ENCODE measurements at places on chromosomes 1 and 21.

GRCh38 chr1:66182551-66183178, 351.3 kb upstream of the SGIP1 start:
- DNase-seq: peak; percentile 34

GRCh38 chr1:243363832-243364231, 108.0 kb downstream of the SDCCAG8 start:
- DNase-seq: no peak

DNA sequence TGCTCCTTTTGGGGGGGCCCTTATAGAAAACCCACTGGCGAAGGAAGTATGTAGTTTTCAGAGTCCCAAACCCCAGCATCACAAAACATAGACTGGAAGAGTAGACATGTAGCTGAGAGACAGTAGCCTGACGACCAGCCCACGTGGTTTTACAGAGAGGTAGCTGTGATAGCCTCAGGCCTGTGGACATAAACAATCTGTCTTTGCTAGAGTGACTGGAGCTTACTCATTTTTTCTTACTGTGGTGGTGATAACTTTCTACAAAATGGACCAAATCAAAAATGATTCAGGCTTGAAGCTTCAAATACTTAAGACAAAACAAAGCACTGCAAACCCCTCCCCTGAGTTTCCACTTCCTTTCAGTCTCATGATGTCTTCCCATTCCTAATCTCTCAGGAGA, 497.0 kb downstream of the RWDD3 start:
- no peak for DNase-seq

GRCh38 chr1:158732524-158732923, 12.0 kb upstream of the OR6K3 start:
- no peak for DNase-seq

DNA sequence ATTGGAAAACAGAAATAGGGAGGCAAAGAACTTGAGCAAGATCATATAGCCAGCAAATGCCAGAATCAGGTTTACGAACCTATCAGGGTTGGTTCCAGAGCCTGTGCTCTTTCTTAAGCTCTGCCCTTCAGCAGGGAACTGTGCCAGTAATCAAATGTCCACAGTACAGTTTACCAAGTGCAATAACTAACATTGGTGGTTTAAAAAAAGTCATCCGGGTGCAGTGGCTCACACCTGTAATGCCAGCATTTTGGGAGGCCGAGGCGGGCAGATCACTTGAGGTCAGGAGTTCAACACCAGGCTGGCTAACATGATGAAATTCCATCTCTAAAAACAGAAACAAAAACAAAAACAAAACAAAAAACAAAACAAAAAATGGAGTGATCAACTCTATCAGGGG, 182.7 kb downstream of the LMX1A start:
- no peak for DNase-seq

DNA sequence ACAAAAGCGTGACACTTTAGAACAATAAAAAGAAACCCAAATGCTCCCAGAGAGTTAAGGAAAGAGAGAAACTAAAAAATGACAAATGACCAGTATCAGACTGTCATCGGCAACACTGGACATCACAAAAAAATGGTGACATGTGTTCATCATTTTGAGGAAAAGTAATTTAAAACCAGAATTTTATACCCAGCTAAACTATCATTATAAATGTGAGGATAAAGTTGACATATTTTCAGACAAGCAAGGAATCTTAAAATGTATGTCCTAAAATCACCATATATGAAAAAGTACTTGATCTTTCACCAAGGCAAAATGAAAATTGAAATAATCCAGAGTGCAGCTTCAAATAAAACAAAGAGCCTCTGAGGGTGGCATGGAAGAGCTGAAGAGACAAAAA, 1.3 kb upstream of the KRTAP10-11 start:
- no peak for DNase-seq

GRCh38 chr21:30382201-30382600, 10.1 kb upstream of the KRTAP13-2 start:
- DNase-seq: no peak

- DNase-seq: no peak
Observed at GRCh38 chr1:9061252-9061960, 8.0 kb downstream of the SLC2A5 start.

- DNase-seq: no peak
Observed at GRCh38 chr1:158901623-158902022, 29.7 kb upstream of the PYHIN1 start.

- peak; percentile 70 for DNase-seq
Observed at GRCh38 chr1:202291961-202292712, 49.6 kb downstream of the UBE2T start.

DNA sequence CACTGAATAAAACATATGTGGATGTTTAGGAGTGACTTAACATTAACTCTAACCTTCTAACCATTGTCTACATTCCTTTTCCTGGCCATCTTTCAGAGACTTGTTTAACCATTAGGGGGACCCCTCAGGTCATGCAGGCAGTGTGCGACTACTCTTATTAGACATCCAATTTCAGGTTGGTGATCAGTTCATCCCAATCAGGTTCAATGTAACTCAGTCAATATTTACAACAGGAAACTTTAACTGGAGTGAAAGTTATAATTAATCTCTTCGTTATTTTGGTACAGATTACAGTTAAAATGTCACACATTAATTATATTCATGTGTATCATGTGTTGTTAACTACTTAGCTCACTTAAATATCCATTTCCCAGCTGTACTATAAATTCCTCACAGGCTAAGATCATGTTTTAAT, 68.8 kb upstream of the RGS1 start:
- DNase-seq: no peak

DNA sequence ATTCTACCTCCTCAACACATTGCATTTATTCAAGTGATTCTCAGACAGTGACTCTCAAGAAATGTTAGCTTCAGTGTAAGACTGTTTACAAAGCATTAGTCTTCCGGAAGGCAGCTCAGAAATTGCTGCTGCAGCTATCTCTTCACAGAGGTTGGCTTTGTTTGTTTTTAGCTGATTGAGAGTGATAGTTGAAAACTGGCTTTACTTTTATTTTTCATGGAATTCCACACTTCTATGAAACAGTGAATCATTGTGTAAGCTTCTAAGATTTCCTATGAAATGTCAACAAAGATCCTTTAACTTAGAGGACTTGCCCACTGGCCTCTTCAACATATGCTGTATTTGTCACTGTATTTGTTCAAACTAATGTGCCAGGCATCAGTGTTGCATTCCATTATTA, 121.3 kb downstream of the TNNI3K start:
- no peak for DNase-seq

DNA sequence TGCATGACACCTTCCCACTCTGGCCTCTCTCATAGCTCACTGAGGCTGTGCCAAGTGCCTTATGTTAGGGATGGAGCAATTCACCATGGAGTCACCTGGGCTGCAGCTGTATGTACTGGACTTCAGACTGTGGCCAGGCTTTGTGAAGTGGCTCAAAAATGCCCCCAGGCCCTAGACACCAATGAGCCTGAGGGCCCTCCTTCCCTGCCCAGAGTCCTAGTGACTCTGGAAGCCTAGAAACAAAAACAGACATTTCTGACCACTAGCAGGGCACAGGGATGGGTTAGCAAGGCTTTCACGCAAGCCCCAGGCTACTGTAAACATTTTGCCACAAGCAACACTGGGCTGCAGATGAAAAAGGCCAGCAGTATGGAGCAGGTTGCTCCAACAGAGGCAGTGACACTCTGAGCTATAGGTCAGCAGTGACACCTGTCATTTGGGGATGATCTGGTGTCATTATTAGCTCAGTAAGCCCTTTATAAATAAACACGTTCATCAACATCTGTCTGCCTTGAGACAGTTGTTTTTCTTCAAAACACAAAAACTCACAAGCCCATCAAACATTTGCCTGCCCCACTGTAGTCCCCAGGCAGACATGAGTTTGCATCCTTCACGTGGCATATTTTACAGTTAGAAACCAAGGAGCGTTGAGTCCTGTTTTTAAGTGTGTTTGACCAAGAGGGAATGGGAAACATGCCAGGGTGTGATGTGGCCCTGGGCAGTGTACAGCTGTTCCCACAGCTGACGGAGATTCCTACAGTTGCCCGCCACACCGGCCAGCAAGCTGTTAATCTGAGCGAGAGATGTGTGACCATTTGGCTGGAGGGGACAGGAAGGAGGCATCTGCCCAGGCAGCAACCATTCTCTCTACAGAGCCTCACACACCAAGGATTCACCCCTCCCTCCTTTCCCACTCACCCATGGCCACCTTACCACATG, 66.8 kb downstream of the KCNN3 start:
- DNase-seq: no peak

GRCh38 chr1:27634177-27634984, 604 bp downstream of the FGR start:
- DNase-seq: no peak

DNA sequence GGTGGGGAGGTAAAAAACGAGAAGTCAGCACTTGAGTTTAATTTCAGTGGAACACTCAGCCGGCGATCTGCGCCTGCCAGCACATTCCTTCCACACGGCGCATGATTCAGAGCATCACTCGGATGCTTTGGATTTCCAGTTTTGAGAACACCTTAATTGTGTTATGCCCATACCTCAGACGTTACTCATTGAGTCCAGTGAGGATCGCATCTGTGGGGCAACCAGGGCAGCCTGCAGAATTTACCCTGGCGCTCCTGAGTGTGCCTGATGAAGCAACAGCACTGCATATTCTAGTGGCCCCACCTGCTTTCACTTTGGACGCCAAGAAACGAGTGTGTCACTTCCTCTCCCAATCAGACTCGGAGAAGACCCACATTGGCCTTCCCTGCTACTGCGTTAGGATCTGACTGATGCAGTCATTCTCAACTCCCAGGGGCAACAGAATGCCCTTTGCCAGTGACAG, 19.9 kb downstream of the FAM89A start:
- no peak for DNase-seq

Data from HS-5 (cell line).